ENCODE measurements at places on chromosomes 16 and 17.

GRCh38 chr17:44309472-44309871 lies 1.1 kb downstream of the RUNDC3A start:
- DNase-seq, result no peak

DNA sequence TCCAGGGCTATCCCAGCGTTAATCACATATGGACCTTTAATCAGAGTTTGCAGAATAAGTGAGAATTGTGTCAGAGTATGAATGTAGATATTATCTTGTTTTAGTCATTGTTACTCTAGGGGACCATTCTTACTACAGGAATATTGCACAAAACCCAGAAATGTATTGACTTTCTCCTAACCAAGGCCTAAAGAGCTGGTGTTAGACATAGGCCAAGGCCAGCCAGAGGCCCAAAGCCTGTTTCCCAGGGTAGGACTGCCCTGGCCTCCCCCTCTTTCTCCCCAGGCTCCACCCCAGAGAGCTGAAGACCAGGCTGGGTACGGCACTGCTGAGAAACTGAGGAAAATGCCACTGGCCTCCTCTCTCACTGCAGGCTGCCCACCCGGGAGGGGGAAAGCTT lies 41.9 kb upstream of the MEOX1 start:
- DNase-seq, result no peak

DNA sequence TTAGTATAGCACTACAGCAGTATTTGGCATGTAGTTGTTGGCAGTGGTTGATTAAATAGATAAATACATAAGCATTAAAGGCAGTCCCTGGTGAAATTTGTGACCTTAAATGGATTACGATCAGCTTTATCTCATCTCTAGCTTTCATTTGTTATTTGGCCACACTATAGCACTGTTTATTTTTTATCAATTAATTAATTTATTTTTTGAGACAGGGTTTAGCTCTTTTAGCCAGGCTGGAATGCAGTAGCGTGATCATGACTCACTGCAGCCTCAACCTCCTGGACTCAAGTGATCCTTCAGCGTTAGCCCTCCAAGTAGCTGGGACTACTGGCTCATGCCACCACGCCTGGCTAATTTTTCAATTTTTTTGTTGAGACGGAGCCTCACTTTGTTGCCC lies 18.7 kb upstream of the ARHGAP17 start:
- no peak for DNase-seq

- no peak for DNase-seq
Observed at GRCh38 chr16:86491640-86492023, 18.7 kb upstream of the FOXF1 start.

- DNase-seq, result peak; percentile 49
Observed at GRCh38 chr17:2954898-2955445, 108.4 kb downstream of the OR1D5 start.

GRCh38 chr17:13594762-13595598 lies 6.7 kb downstream of the HS3ST3A1 start:
- DNase-seq, result peak; percentile 82

DNA sequence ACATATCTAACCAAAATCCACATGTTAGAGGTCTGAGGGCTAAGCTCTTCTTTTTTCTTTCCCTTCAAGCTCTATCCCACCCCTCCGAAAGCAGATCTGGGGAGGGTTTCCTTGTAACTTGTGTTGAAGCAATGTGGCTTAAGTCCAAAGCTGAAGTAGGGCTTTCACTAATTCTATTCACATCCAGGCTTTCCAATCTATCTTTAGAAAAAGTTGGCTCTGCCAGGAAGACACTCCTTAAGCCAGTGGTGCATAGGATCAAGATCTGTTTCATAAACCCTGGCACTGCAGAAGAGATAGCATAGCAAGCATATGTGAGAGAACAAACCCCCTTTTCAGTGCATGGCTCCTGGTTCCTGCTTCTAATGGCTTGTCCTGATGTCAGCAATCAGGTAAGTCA lies 34.9 kb upstream of the DHX40 start:
- DNase-seq, result no peak

GRCh38 chr16:89436366-89436765 lies 54.0 kb downstream of the ANKRD11 start:
- no peak for DNase-seq

DNA sequence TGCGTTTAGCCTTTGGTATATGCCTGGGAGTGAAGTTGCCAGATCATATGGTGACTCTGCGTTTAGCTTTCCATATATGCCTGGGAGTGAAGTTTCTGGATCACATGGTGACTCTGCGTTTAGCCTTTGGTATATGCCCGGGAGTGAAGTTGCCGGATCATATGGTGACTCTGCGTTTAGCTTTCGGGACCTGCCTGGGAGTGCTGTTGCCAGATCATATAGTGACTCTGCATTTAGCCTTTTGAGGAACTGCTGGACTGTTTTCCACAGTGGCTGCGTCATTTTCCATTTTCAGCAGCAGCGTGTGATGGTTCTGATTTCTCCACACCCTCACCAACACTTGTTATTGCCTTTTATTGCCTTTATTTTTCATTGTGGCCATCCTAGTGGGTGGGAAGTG lies 73.0 kb downstream of the OR1D5 start:
- no peak for DNase-seq

DNA sequence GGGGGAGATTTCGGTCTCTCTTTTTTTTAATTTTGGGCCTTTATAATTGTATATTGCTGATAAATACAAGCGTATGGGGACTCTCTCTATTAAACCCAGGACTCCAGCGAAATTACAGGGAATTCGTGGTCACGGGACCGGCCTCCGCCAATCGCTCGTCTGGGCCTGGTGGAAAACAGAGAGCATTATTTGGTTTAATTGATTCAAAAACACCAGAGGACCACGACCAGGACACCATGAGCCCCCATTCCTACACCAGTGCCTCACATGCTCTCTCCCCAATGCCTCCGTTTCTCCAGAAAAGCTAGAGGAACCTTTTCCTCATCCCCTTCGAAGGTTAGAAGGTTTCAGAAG lies at the start of gene HOXB2:
HOXB2 (minus strand) TSS at position 88 of the 354 bp plus-strand sequence. CDS start 198 bp downstream, outside the sequence.
- DNase-seq, result no peak

- DNase-seq, result no peak
Observed at GRCh38 chr16:11634312-11634711, 33.9 kb upstream of the SNN start.

GRCh38 chr17:30858556-30859250 lies 26.9 kb downstream of the ATAD5 start:
- no peak for DNase-seq

DNA sequence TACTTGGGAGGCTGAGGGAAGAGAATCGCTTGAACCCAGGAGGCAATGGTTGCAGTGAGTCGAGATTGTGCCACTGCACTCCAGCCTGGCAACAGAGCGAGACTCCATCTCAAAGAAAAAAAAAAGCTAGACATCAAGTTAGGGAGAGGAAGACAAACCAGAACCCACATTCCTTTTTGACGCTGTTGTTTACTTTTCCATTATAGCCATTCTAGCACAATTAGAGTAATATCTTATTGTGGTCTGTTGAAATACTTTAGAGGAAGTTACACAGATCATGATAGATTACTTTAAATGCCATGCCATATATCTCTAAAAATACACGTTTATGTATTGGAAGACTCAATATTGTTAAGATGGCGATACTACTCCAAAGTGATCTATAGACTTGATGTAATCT lies 16.5 kb upstream of the ABCC1 start:
- DNase-seq, result no peak

DNA sequence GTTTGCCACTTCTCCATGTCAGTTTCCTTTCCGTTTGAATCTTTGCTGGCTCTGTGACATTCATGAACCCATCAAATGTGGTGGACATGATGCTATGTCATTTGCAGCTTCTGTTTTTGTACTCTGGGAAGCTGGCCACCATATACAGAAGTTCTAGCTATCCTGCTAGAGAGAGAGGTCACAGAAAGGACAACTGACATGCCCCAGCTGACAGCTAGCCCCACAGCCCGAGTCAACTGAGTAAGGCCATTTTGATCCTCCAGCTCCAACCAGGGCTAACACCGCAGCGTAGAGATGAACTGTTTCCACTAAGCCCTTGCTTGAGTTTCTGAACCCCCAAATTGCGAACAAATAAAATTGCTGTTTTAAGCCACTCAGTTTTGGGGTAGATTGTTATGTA lies 33.8 kb downstream of the CCDC42 start:
- no peak for DNase-seq

- DNase-seq, result no peak
Observed at GRCh38 chr17:80772906-80773242, 218.8 kb upstream of the CHMP6 start.

GRCh38 chr16:87563714-87564523 lies 38.4 kb upstream of the JPH3 start:
- DNase-seq, result no peak

- no peak for DNase-seq
Observed at GRCh38 chr16:86565644-86566511, 751 bp upstream of the FOXC2 start.

GRCh38 chr17:61734466-61734865 lies 128.9 kb downstream of the BRIP1 start:
- DNase-seq, result no peak

DNA sequence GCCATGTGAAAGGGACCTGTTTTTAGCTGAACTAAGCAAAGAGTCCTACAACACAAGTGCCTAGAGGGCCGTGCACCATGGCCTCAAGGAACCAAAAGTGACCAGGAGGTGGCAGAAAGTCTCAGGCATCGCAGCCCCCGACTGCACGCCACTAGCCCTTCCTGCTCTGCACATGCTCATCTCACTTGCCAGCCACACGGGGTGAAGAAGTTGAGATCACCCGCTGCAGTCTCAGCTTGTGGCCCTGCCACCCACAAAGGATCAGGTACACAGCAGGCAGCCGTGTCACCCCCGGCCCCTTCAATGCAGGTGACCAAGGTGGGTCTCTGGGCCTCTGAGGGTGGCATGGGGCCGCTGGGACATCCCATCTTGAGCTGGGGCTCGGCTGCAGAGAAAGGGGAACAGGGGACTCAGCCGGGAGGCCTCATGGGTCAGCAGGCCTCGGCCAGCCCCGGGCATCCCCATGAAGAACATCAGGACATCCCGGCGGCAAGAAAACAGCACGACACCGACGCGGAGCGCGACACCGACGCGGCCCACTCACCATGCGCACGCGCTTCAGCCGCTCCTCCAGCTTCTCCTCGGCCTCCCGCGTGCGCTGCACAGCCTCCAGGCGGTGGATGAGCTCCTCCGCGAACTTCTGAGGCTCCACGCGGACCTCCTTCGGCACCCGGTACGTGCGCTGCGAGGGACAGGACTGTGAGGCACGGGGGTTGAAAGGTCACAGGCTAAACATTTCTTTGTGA lies 21.0 kb downstream of the PDIA2 start:
- no peak for DNase-seq

DNA sequence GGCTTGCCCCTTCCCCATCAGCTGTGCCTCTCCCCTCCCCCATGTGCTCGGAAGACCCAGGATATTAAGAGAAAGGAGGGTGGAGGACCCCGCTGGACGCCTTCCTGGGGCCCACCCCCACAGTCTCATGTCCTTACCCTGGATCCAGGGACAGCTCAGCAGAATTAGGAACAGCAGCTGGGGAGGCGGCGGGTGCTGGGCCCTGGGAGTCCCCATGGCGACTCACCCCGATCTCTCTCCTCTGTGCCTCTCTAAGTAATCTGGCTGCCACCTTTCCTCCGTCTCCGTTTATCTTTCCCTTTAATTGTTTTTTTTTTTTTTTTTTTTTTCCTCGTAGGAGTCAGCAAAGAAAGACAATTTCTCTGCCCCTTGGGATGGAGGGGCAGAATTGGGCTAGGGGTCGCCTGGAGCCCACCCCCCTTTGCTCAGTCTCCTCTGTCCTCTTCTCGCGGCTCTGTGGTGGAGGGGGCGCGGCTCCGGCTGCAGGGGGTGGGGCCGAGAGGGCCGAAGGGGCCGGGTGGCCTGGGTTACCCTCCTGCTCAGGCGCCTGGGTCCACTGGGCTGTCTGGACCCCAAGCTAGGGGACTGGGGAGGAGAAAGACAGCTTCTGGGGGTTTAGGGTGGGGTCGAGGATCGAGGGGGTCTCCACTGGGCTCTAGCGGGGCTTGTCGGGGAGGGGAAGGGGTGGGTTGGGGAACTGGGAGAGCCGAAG lies 390 bp downstream of the SEZ6L2 start:
- no peak for DNase-seq

DNA sequence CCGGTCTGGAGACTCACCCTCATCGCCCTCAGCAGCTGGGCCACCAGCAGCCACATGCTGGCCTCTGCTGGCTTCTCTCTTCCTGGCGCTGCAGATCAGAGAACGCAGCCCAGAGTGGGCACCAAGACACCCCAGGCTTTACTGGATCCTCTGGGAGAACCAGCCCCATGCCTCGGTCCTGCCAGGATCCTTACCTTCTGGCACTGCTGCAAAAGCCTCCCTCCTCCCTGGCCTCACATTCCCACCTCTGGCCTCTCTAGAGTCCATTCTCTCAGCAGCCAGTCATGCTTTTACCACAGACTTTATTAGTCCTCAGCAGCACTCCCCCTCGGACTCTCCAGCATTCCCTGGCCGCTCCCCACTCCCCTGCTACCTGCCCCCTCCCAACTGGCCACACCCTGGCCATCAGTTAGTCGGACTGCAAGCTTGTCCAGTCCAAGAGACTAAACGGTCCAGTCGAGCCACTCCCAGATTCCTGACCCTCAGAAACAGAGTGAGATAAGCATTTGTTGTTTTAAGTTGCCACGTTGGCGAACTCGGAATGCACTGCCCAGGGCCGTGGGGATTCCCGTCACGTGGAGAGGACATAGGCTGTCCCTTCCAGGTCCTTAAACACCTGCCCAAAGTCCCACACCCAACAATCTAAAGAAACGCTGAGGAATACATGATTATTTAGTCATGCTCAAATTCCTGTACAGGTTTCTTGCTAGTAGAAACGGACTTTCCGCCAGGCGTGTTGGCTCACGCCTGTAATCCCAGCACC lies 5.9 kb upstream of the SPG7 start:
- no peak for DNase-seq

DNA sequence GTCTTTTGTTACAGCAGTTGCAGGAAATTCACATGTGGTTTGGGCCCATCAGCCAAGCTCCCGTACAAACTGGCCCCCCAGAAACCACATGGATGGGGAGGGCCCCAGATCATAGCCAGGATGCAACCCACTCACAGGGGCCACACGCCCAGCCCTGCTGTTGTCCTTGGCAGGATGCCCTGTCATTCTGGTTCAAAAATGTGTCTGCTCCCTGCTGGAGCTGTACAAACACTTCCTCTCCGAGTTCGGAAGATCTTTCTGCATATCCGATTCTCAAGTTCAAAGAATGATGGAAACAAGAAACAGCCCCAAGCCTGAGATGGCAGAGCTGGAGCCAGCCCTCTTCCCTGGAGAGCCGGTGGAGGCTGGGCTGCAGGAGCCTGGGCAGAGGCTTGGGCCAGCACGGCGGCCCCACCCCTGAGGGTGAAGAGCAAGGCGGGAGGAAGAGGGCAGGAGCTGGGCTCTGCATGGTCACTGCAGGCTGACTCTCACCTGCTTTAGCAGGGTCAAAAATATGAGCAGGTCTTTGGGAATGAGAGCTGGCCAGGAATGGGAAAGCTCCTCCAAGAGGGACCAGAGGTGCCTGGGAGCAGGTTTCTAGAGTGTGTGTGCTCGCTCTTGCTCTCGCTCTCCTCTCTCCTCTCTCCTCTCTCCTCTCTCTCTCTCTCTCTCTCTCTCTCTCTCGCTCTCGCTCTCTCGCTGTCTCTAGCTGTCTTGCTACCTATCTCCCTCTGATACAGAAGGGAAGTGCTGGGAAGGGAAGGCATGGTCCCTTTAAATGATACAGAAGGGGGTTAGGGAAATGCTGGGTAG lies 34.7 kb upstream of the ENPP7 start:
- DNase-seq, result no peak
